ENCODE measurements at places on chromosomes 12 and 14. TPM values are rescaled to one million over a fixed set of nuclear protein-coding genes. Genes with fewer than 3 reads are reported as not detected.

The IL22 gene
- total RNA-seq: not detected

The SLCO1B1 gene
- not detected for total RNA-seq

The TMEM116 gene
- total RNA-seq: 18.7 TPM

The ETFBKMT gene
- total RNA-seq: 2.2 TPM

The TMEM52B gene
- total RNA-seq: 0.10 TPM

The PMCH gene
- not detected for total RNA-seq

The MYBPC1 gene
- 398 TPM for total RNA-seq

The CCER1 gene
- not detected for total RNA-seq

The MDGA2 gene
- total RNA-seq: 0.89 TPM

The DIO3 gene
- total RNA-seq: 1.7 TPM

The AKAP6 gene
- 21.8 TPM for total RNA-seq

The KRT2 gene
- 12.1 TPM for total RNA-seq

The POTEM gene
- not detected for total RNA-seq

The EML5 gene
- 0.49 TPM for total RNA-seq

The ASPG gene
- 3.6 TPM for total RNA-seq

The CDCA3 gene
- total RNA-seq: 8.1 TPM

The CCDC59 gene
- total RNA-seq: 45.4 TPM

All from skin of body (tissue), 3 donors.